ENCODE measurements at places on chromosomes 16 and 17.

GRCh38 chr17:42980766-42981397, 517 bp downstream of the RUNDC1 start:
- DNase-seq: peak; percentile 85

DNA sequence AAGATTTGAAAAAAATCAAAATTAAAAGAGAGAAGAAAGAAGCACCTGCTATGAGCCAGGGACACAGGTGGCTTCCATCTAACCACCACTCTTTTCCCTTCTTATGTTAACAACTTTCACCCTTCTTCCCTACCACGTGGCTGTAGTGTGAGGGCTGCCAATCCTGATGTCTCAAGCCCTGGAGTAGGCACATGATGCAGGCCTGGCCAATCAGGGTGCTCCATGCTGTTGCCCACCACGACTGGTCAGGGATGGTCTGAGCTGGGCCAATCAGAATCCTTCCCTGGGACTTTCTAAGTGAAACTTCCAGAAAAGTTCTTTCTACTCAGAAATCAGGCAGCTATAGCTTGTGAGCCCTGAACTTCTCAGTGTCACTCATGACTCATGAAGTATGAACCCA, 140.7 kb downstream of the SDK2 start:
- DNase-seq: no peak

- no peak for DNase-seq
These were observed 1045.4 kb upstream of the EEF2KMT start for GRCh38 chr16:6143020-6143419.

- no peak for DNase-seq
These were observed 11.2 kb upstream of the RANGRF start for GRCh38 chr17:8277317-8277716.

DNA sequence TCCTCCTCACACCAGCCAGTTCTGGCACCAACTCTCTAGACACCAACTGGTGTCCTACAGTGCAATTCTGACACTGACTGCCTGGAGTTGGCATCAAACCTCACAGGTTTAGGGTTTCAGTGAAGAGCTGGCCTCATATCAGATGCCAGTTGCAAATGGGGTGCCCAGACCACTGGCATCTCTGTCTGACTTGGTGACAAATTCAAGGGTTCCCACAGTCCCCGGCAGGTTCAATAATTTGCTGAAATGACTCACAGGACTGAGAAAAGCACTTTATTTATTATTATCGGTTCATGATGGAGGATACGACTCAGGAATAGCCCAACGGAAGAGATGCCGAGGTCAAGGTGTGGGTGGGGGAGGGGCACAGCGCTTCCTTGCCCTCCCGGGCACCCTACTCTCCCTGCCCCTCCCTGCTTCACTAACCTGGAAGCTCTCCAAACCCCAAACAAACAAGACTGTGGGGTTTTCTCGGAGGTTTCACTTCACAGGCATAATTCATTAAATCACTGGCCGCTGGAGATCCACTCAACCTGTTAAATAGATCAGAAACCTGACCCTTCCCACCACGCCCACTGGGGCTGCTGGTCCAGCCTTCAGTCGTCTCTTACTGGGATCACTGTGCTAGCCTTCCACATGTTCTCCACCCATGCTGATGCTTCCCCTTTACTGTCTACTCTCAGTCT, 1.7 kb upstream of the NLRP1 start:
- DNase-seq: no peak

- DNase-seq: no peak
These were observed 198.3 kb upstream of the KCNJ16 start for GRCh38 chr17:69876757-69877156.

DNA sequence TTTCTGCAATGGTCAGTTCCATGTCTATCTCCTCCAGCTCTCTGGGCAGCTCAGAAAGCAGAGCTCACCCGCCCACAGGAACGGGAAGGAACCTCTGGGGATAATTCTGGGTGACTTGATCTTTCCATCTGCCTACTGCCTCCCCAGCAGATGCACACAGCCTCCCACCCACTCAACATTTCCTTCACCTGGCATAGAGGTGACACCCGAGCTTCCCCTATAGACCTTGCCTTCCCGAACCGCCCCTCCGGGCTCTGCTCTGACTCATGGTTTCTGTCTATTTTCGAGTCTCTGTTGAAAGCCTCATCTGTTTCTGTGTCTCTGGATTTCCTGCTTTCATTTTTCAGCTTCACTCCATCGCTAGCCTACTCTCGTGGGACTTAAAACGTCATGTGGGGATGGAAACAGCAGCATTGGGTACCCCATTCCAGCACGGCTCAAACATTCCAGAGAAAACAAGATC, 11.4 kb downstream of the GGA3 start:
- peak; percentile 93 for DNase-seq

GRCh38 chr17:75067856-75068255, 19.9 kb upstream of the SLC16A5 start:
- DNase-seq: no peak

DNA sequence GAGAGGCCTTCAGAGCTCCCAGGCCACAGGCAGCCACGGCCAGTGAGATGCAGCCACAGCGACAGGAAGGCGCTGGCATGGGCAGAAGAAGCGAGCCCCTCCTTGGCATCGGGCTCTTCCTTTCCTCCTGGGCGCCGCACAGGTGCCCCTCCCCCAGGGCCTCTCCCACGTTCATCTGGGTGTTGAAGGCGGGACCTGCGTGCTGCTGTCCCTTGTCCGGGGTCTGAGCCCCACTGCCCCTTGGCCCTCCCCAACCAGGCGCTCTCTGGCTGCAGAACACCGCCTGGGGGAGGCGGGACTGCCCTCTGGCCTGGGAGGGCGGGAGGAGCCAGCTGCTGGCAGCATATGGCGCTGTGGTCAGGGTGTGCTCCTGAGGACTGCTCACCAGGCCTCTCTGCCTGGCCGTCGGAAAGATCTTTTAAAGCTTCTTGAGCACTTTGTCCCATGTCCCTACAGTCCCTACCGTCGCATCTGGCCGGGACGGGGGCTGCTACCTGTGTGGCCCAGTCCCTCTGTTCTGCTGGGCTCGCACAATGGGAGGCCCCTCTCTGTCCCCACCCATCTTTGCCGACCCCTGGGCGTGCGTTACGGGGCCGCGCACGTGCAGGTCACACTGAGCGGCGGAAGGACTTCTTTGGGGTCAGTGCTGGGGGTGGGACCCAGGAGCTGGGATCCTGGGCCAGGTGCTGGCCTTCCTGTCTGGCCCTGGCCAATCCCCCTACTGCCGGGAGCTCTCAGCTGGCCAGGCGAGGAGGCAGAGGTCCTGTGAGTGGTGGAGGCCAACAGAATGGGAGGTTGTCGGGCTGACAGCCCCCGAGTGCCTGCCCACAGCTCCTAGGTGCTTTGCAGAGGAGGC, 1.7 kb downstream of the SLC25A10 start:
- DNase-seq: peak; percentile 62

- DNase-seq: no peak
These were observed 20.4 kb upstream of the CYTH1 start for GRCh38 chr17:78802459-78802858.

DNA sequence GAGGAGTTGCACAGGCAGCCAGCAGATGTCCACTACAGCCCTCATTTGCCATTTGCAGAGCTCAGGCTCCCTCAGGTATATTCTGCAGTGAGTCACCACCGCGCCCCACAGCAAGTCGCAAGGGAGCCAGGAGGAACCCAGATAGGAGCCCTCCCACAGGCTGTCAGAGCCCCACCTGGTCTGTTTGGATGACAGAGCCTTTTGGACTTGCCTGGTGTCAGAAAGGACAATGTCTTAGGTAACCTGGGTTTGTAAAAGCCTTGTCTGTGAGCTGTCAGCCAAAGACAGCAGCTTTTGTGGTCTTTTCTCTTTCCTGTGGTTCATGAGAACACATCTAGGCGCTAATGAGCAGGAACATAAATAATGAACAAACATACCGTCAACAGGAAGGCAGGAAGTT, 70.9 kb downstream of the GNAO1 start:
- DNase-seq: peak; percentile 83

GRCh38 chr17:48150597-48151001, 43.0 kb downstream of the SNX11 start:
- no peak for DNase-seq

DNA sequence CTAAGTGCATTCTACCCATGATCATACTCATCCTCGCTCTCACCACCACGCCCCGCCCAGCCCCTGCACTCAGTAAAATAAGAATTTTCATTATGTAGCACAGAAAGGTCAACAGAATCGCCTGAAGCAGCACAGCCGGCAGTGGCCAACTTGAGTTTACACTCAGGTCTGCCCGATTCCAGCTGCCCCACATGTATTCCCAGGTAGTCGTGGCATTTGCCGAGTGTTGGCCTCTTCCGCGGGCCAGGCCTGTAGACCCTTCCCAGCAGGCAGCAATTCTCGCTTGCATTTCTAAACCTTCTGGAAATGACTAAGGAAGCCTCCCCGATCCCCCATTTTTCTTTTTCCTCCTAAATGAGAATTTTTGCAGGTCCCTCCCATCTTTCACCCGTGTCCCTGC, 609 bp downstream of the CNGB1 start:
- no peak for DNase-seq

DNA sequence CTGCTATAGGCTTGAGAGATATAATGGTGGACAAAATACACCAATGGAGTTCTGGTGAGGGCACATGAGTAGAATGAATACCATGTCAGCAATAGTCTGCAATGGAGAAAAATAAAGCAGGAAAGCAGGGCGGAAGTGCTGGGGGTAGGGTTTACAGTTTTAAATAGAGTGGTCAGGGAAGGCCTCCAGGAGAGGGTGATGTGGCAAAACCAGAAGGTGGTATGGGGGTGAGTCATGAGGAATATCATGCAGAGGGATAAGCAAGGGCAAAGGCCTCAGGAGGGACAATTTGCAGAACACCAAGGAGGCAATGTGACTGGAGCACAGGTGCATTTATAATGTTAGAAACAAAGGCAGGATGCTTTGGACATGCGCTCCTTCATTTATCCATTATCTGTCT, 102.0 kb downstream of the ITFG1 start:
- DNase-seq: no peak

GRCh38 chr17:70276906-70277305, 107.6 kb downstream of the KCNJ2 start:
- no peak for DNase-seq

GRCh38 chr16:59263955-59264354, 529.8 kb upstream of the GOT2 start:
- no peak for DNase-seq

GRCh38 chr16:22355487-22355908, 18.9 kb downstream of the CDR2 start:
- no peak for DNase-seq

GRCh38 chr17:9330141-9330540, 245.5 kb downstream of the STX8 start:
- DNase-seq: no peak

- no peak for DNase-seq
These were observed 123.5 kb downstream of the ANKRD11 start for GRCh38 chr16:89366561-89367537.

GRCh38 chr16:27485126-27485525, 64.6 kb downstream of the GTF3C1 start:
- no peak for DNase-seq

- no peak for DNase-seq
These were observed 232.5 kb downstream of the RAB11FIP4 start for GRCh38 chr17:31623990-31624389.

GRCh38 chr16:28193530-28194423, 18.0 kb downstream of the XPO6 start:
- DNase-seq: peak; percentile 75

- DNase-seq: no peak
These were observed 13.5 kb downstream of the PSMD7 start for GRCh38 chr16:74309789-74310781.

DNA sequence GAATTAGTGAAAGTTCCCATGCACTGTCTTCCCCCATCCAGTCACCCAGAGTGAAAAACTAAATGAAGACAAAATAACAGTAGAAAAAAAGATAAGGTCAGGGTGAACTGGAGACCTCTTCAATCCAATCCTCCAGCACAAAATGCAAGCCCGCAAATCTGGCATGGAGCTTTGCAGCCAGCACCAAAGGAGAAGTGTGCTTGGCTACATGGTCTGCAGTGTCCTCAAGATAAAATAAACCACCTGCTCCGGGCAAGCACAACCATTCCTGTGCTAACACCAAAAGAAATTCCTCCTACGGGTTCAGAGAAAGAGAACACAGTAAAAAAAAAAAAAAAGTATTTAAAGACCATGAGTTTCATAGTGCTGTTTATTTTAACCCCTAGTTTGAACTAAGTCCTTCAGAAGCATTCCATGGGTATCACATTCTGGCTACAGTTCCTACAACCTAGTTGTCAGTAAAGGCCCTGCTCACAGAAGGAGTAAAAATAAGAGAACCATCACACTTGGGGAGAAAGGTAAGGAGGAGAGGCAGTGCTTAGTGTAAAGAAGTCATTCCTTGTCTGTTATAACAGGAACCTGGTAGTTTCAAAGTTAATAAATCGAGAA, 109.1 kb downstream of the GAS7 start:
- DNase-seq: no peak

DNA sequence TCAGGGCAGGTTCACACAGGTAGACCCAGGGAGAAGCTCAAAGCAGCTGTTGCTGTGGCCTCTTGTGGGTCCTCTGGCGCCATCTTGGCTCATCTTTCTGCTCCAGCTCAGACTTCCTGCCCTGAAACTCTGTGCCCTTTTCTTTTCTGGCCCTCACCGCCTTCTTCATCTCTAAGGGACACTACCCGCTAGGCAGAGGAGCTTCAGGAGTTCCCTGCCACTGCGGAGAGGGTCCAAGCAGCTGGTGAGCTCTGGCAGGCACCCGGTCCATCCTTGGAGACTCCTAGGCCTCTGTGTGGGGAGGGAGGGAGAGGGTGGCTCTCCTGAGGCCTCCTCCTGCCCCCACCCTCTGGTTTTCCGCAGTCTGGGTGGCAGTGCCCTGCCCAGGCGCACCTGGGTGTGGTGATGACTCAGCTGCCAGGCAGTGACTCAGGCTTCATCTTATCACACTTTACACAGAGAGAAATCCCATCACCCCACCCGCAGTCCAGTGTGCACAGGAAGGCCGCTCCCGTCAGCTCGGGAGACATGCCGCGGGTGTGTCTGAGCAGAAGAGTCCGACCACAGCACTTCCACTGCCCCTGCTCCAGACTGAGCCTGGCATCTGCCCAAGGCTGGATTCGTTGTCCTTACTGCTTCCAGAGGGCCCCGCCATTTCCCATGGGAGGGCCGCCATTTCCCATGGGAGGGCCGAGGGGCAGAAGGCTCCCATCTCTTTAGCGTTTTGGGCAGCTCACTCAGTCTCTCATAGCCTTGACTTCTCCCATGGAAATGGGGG, 7.3 kb downstream of the NT5C start:
- DNase-seq: peak; percentile 90

Measured in activated effector memory CD4-positive, alpha-beta T cell treated with anti-CD3 and anti-CD28 coated beads, Interleukin-2, amount 50 U/mL, for 16 hours (primary cell).